Sciatic nerve (tissue), 2 donors: ENCODE measurements at places on chromosomes 12 and 14.

- no peak for DNase-seq
These were observed 173.9 kb downstream of the NDUFA12 start for GRCh38 chr12:94829552-94829951.

GRCh38 chr12:7642876-7643309 lies 22.8 kb downstream of the APOBEC1 start:
- no peak for DNase-seq

DNA sequence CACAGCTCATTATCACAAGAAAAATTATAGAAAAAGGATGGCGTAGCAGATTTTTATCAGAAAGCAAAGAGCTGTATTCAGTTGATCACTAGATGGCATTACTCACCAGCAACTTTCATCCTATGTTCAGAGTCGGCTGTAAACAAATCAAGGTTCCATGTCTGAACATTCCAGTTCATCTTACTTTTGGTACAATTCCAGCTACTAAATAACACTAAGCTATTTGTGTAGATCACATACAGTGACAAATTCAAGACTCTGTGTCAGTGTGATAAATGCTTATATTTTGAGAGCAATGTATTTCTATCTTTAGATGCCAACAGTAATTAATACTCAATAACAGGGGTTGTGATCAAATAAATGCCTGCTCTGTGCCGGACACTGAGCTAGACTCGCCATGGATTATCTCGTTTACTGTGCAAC lies 30.1 kb downstream of the NRDE2 start:
- DNase-seq = no peak

DNA sequence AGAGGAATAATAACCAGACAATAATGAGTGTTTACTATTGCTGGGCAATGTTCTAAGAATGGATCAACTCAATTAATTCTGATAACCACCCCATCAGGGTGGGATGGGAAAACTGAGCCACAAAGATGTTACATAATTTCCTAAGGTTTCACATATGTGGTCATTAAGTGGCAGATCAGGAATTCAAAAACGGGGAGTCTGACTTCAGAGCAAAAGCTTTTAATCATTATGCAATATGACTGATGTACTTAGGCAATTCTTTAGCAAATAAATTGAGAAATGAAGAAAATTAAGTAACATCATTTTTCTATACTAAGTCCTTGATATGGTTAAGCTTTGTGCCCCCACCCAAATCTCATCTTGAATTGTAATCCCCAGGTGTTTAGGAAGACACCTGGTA lies 53.4 kb downstream of the PLCZ1 start:
- no peak for DNase-seq

DNA sequence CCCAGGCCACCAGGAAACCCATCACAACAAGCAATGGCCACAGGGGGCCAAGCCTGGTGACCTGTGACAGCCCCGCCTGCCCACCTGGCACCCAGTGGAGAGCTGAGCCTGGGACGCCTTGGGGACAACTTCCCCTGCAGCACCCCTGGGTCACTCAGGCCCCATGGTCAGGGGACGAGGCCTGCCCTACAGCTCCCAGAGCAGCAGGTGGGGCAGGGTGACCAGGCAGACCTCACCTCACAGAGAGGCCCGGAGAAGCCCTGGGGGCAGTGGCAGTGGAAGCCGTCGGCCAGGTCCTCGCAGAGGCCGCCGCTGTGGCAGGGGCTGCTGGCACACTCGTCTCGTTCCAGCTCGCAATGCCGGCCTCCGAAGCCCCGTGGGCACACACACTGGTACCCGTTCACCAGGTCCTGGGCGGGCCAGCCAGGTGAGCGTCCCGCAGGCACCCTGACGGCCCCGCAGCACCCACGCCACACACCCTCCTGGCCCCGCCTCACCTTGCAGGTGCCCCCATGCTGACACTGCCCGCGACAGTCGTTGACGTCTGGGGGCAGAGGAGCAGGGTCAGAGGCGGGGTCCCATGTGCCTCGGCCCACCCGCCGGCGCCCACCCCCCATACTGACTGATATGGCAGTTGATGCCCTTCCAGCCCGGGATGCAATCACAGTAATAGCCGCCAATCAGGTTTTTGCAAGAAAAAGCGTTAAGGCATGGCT lies 18.1 kb downstream of the JAG2 start:
- DNase-seq = no peak

- DNase-seq = no peak
These were observed 142.4 kb downstream of the PLCZ1 start for GRCh38 chr12:18595412-18595811.

GRCh38 chr12:126726481-126727217 lies 1540.3 kb upstream of the TMEM132C start:
- no peak for DNase-seq

DNA sequence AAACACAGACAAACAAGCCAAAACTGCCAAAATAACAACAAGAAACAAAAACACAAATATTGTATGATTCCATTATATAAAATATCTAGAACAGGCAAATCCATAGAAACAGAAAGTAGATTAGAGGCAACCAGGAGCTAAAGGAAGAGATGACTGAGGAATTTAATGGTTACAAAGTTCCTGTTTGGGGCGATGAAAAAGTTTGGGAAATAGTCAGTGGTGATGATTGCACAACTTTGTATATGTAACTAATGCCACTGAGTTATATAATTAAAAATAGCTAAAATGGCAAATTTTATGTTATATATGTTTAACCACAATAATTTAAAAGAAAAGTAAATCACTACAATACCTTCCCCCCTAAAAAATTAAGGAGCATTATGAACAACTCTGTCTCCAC lies 24.5 kb downstream of the GNPTAB start:
- no peak for DNase-seq

- DNase-seq = no peak
These were observed 734 bp downstream of the COX6A1 start for GRCh38 chr12:120438495-120439198.

GRCh38 chr12:75366629-75367028 lies 24.3 kb upstream of the GLIPR1L2 start:
- no peak for DNase-seq

- DNase-seq = no peak
These were observed 194.6 kb downstream of the PAX9 start for GRCh38 chr14:36856095-36856878.

- no peak for DNase-seq
These were observed 7.0 kb upstream of the PUS1 start for GRCh38 chr12:131921866-131922769.

GRCh38 chr14:103456167-103456835 lies 66.3 kb downstream of the CKB start:
- DNase-seq = no peak

- no peak for DNase-seq
These were observed 42.3 kb downstream of the BCL11B start for GRCh38 chr14:99229654-99230207.
